ENCODE measurements at places on chromosomes 16 and 17.

- DNase-seq, result no peak
Measured at GRCh38 chr17:45229681-45230409, 8.2 kb downstream of the FMNL1 start.

GRCh38 chr17:72884066-72884465 is 208.4 kb downstream of the SLC39A11 start:
- no peak for DNase-seq

GRCh38 chr17:57553526-57553925 is 191.6 kb downstream of the CCDC182 start:
- no peak for DNase-seq

DNA sequence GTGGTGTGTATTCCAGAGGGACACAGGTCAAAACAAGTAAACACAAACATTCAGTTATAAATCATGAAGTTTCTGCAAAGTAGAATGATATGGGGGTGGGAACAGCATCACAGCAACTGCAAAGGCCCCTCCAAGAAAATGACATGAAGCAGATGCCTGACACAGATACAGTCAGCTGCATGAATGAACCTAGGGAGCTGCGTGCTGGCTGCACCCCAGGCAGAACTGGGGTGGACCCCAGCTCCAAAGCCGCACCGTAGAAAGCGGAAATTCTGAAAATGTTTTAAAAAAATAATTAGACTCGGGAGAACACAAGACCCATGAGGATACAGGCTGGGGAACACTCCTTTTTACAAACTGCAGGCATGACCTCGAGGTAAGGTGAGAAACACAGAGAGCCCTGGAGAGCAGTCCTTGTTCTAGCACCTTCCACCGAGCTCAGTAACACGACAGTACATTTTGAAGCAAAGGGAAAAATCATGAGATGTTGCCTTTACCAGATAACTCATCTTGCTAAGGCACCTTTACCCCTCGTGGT is 323.8 kb downstream of the SOX9 start:
- no peak for DNase-seq

DNA sequence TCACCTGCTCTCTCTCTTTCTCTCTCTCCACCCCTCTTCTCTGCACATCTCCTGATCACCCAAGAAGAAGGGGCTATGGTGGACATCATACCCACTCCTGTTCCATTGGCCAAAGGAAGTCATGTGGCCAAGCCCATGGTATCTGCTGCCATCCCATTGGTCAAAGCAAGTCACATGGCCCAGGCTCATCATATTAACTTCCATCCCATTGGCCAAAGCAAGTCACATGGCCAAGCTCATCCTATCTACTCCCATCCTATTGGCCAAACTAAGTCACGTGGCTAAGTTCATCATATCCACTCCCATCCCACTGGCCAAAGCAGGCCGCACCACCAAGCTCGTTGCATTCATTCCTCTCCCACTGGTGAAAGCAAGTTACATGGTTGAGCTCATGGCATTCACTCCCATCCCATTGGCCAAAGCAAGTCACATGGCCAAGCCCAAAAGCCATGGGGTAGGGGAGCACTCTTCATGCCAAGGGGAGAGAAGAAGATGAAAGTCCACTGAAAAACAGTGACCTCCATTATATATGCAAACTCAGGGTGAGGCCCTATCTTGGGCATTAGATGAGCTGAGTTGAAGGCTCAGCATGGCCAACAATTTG is 29.2 kb downstream of the SNX20 start:
- no peak for DNase-seq

GRCh38 chr17:76120658-76121008 is 17.0 kb upstream of the EXOC7 start:
- DNase-seq, result no peak

DNA sequence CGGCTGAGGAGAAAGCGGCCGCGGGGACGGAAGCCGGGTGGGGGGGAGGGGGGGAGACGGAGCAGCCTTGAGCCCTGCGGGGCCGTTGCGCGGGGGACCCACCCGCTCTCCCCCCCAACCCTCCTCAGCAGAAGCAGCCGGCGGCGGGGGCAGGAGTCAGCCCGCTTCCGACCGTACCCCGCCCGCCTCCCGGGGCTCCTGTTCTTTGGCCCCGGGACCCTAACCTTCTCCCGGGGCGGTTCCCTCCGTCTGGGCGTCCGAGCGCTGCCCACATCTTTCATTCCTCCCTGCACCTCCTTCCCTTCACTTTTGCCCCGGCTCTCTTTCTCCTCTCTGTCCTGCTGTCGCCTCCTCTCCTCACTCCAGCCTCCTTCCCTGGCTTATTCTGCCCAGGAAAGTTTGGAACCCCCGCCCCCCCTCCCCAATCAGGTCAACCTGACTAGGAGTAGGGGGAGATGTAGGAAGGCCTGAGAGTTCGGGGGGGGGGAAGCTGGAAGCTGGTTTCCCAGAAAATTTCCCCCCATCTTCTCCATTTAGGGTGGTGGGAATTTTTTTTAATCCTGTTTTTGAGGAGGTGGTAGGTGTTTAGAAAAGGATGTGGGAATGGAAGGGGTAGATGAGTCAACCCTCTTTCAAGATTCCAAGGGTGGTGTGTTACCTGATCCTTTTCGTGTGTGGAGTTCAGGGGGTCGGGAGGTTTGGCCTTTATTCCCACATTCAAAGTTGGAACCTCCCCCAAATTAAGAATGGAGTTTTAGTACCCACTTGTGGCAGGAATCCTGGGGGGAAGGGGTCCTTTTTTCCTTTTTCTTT is 427 bp upstream of the NLK start:
- DNase-seq, result no peak

DNA sequence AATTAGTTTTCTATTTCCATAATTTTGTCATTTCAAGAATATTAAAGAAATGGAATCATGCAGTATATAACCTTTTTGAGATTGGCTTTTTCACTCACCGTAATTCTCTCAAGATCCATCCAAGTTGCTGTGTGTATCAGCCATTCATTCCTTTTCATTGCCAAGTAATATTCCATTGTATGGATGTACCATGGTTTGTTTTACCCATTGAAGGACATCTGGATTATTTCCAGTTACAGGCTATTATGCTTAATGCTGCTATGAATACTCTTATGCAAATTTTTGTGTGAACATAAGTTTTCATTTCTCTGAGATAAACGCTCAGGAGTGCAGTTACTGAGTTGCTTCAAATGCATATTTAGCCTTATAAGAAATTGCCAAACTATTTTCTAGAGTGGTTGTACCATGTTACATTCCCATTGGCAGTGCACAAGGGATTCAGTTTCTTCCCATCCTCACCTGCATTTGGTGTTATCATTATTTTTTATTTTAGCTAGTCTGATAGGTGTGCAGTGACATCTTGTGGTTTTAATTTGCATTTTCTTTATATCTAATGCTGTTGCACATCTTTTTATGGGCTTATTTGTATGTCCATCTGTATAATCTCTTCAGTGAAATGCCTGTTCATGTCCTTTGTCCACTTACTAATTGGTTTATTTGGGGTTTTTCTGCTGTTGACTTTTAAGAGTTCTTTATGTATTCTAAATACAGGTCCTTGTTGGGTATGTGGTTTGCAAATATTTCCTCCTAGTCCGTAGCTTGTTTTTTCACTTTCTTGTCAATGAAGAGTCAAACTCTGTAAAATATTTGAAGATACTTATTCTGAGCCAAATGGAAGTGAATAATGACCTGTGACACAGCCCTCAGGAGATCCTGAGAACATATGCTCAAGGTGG is 32.7 kb downstream of the BMERB1 start:
- DNase-seq, result no peak

DNA sequence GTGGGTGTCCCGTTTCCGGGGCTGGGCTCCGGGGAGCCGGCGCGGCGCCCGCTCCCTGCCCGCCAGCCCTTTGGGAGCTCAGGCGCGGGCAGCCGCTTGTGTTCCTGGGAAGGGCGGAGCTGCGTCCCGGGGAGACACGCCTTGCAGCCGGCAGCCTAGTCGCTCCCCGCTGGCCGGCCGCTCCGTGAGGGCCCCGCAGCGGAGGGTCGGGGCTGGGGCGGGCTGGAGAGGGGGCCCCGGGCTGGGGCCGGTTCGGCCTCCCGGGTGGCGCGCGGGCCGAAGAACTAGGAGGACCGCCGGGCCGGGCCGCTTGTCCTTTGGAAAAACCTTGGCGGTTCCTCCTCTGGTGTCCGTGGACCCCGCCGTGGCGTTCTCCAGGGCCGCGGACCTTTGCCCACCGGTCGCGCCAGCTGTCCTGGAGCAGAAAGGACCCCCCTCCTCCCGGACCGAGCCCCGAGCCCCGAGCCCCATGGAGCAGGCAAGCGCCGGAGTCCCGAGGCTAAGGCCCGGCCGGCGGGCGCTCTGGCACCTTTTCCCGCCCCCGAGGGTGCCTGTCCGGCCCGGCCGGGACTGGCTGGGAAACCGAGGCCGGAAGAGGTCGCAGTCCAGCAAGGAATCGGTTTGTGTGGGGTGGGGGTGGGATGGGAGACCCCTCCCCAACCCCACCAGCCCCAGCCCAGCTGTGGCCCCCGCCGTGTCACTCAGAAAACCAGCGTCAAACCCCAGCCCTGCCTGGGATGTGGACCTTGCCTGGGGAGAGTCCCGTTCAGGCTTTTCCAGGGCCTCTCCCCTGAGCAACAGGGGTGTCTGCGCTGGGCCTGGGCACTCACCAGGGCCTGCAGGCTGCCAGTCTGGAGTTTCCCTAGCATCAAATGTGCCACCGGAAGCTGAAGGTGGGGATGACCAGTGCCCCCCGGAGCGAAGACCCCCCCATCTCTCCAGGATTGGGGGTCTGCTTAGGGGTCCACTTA is 6.8 kb upstream of the TBC1D3B start:
- DNase-seq, result peak; percentile 29

- no peak for DNase-seq
Measured at GRCh38 chr17:17757956-17758845, 76.9 kb downstream of the RAI1 start.

DNA sequence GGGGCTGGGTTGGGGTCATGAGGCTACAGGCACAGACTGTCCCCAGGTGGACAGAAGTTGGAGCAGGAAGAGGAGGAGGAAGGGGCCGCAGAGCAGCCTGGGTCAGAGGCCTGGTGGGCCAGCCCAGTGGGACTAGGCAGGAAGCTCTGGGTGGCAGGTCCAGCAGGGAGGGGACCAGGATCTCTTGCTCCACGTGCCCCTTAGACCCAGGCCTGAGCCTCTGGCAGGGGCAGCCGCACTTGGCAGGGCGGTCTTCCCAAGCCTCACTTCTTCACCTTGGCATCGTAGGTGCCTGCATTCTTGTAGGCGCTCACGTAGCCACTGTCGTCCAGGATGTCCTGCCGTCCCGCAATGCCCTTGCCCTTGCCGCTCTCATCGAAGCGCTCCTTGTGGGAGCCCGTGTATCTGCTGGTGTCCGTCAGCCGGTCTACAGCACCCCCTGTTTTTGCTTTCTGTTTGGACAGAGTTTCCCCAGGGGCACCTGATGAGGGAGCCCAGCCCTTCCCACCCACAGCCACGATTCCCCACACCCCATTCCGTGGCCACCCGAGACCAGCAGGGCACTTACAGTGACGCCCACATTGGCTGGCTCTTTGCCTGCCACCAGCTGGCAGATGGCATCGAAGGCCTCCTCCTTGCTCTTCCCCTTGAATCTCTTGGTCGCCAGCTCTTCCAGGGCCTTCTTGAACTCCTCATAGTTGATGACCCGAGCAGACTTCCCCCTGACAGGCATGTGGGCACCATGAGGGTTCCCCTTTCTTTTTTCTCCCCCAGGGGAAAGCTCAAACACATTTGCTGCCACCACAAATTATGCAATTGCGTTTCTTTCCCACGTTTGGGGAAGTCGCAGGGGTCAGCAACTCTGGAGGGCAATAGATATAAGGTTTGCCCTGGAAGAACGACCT is 3.1 kb downstream of the TPPP3 start:
- no peak for DNase-seq

DNA sequence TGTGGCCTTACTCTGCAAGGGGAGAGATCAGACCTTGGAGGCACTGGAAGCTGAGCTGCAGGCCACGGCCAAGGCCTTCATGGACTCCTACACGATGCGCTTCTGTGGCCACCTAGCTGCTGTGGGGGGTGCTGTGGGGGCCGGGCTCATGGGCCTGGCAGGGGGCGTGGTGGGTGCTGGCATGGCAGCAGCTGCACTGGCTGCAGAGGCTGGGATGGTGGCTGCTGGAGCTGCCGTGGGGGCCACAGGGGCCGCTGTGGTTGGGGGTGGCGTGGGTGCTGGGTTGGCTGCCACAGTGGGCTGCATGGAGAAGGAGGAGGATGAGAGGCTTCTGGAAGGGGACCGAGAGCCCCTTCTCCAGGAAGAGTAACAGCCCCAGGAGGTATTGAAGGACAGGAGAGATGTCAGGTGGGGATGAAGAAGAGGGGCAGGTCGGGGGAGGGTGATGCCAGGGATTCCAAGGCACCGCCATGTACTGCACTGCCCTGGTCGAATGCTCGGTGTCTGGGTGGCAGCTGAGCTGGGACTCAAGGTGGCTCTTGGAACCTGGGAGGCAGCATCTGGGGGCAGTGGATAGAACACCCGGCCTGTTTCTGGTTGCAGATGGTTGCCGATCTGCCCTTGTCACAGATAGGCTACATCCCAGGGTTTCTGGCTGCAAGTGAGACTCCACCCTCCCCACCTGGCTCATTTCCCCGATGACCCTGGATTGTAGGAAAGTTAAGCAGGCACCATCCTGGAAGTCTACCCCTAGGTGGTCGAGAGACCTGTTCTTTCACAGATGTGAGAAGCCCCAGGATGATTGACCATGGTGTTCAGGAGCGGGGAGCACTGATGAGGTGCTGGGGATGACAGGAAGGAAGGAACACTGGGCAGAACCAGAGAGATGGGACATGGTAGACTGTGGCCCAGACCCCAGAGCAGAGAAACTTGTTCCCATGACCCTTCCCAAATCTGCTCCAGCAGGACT is 5.1 kb downstream of the RNF112 start:
- DNase-seq, result no peak

Measured in GM04504 (cell line).